ENCODE measurements at places on chromosomes 1 and 21.

- no peak for DNase-seq
Measured at GRCh38 chr1:230427094-230427876, 1.2 kb upstream of the PGBD5 start.

- DNase-seq = no peak
Measured at GRCh38 chr1:15727866-15728534, 8.1 kb upstream of the SLC25A34 start.

- DNase-seq = no peak
Measured at GRCh38 chr1:176720838-176721237, 257.9 kb downstream of the PAPPA2 start.

GRCh38 chr1:39951926-39952325 lies 3.0 kb upstream of the MFSD2A start:
- DNase-seq = no peak

DNA sequence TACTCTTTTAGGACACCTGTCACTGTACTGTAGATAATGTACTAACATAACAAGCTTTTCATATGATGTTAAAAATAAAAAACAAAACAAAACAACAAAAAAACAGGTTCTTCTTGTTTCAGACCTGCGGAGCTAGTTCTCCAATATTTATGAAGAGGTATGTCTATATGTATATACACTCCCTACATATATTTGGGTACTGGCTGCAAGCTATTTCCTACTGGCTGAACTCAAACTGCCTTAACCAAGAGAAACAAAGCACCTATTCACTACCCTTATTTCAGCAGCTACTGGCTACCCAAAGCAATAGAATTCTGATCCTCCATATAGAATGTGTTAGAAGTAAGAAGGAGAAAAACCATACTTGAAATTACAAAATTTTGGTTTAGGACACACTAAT lies 73.5 kb downstream of the ABL2 start:
- no peak for DNase-seq

GRCh38 chr1:9510130-9510529 lies 29.1 kb upstream of the SLC25A33 start:
- DNase-seq = no peak
